Neural progenitor cell (in vitro differentiated cells): ENCODE measurements at places on chromosomes 4 and X. TPM values are rescaled to one million over a fixed set of nuclear protein-coding genes. Genes with fewer than 3 reads are reported as not detected.

The WAS gene
- total RNA-seq = 0.37 TPM in 1 of 2 replicates, not detected in the other

The TMEM164 gene
- 15.5 and 23.9 TPM in 2 replicates for total RNA-seq

The GAGE13 gene
- total RNA-seq = not detected in 2 replicates

The POU3F4 gene
- not detected in 2 replicates for total RNA-seq

- H3K4me3 ChIP-seq = no peak overlapping the region
- no peaks in the 10 kb centered on the region for H3K4me1 ChIP-seq
- H3K36me3 ChIP-seq = no peaks in the 10 kb centered on the region
- H3K27ac ChIP-seq = no peak overlapping the region
- no peaks in the 10 kb centered on the region for H3K27me3 ChIP-seq
- DNase-seq = no peak
Measured at GRCh38 chrX:42496239-42496638, 281.7 kb downstream of the PPP1R2C start.

DNA sequence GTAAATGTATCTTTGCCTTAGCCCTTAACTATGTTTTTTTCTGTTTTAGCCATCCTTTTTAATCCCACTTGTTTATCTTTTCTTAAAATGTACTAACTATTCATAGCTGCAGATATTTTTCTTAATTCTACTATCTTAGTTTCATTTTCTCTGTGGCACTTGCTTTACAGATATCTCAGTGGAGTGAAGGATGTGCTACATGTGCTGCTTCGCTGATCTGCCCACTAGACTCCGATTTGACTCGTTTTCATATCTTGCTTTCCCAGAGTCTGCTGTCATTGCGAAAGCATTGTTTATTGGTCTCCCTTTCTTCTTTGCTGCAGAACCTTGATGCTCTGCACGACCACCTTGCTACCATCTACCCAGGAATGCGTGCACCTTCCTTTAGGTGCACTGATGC lies 30.6 kb downstream of the GUCY1B1 start:
- H3K36me3 ChIP-seq = no peaks in the 10 kb centered on the region
- H3K4me3 ChIP-seq = no peak overlapping the region
- H3K4me1 ChIP-seq = no peaks in the 10 kb centered on the region

DNA sequence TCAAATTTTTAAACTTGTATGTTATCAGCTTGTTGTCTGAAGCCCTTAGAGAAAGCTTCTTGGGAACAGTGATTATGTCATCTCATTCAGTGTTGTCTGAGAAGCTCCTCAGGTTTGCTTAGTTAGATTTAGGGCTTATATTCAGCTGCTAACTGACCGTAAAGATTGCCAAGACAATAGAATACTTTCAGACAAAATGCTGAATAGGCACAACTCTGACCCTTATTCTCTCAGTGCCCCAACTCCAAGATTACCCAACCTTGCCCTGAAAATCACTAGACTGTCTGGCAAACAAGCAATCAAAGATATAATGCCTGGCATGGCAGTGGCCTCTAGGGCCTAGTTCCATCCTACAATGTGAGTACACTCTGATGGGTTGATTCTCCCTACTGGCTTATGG lies 950.5 kb upstream of the HS3ST1 start:
- no peak for DNase-seq
- H3K4me3 ChIP-seq = no peak overlapping the region
- no peaks in the 10 kb centered on the region for H3K4me1 ChIP-seq
- H3K27ac ChIP-seq = no peak overlapping the region

- H3K27me3 ChIP-seq = no peaks in the 10 kb centered on the region
- H3K36me3 ChIP-seq = no peaks in the 10 kb centered on the region
- DNase-seq = no peak
- H3K4me1 ChIP-seq = peaks cover 19% of the 10 kb centered on the region
- H3K4me3 ChIP-seq = no peak overlapping the region
- H3K27ac ChIP-seq = no peak overlapping the region
Measured at GRCh38 chrX:23803931-23804381, 21.0 kb downstream of the SAT1 start.

DNA sequence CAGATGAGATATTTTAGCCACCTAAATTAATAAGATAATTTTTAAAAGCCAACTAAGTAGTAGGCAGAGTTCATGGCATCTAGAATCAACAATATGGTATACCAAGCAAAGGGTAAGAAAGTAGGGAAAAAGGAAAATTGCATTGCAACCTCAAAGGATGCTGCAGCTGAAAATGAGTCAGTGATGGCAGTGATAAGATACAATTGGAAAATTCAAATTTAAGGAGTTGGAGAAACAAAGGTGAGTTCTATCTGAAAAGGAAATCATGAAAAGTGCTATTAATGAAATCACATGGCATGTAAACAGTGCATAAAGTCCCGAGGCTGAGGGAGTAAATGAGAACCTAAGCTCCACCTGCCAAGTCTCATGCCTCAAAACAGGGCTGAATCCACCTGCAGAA lies 33.9 kb downstream of the SHROOM4 start:
- H3K27me3 ChIP-seq = no peaks in the 10 kb centered on the region
- DNase-seq = no peak
- no peaks in the 10 kb centered on the region for H3K4me1 ChIP-seq
- no peaks in the 10 kb centered on the region for H3K36me3 ChIP-seq
- H3K4me3 ChIP-seq = no peak overlapping the region

DNA sequence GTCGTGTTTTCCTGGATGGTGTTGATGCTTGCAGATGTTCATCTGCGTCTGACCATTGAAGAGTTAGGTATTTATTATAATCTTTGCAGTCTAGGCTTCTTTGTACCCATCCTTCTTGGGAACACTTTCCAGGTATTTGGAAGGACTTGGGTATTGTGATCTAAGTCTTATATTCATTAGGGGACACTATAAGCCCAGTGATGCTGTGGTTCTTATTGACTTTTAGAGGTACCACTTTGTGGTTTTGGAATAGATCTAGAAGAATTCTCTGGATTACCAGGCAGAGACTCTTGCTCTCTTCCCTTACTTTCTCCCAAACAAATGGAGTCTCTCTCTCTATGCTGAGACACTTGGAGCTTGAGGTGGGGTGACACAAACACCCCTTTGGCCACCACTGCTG lies 41.6 kb downstream of the AFM start:
- no peak for DNase-seq
- peaks cover 12% of the 10 kb centered on the region for H3K4me1 ChIP-seq
- H3K27ac ChIP-seq = no peak overlapping the region
- no peaks in the 10 kb centered on the region for H3K36me3 ChIP-seq
- no peaks in the 10 kb centered on the region for H3K27me3 ChIP-seq

DNA sequence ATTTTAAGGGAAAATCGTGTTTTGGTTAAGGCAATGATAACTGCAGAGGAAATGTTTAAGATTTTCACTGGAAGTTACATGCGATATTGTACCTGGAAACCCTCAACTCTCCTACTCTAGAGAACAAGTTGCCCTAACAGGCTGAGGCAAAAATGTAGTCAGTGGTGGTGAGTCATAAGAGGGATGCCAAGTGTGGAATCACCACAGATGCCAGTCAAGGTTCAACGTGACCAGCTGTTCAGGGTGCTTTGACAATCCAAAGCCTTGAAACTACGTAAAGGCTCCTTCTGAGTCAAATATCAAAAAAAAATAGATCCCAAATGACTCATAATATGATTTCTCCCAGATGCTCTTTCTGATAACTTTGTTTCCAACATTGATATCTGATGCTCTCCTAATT lies 77.9 kb upstream of the AFF2 start:
- DNase-seq = no peak
- no peaks in the 10 kb centered on the region for H3K4me1 ChIP-seq
- no peak overlapping the region for H3K27ac ChIP-seq
- H3K4me3 ChIP-seq = no peak overlapping the region
- H3K36me3 ChIP-seq = no peaks in the 10 kb centered on the region

DNA sequence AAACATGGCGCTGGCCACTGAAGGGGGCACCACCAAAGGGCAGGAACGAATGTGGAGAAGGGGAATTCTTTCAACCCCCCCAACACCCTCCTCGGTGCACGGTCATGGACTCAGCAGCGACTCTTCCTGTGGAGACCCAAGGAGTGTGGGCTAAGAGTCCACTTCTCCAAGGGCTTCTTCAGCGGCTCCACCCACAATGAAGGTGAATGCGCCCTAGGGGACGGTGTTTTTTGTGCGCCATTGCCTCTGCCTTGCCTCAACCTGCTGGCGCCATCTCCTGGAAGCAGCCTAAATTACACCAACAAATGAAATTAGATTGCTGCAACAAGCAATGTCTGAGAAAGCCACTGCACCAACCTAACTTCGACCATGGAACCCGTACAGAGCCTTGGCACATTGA lies 169.2 kb upstream of the MAGEB18 start:
- no peaks in the 10 kb centered on the region for H3K4me1 ChIP-seq
- H3K36me3 ChIP-seq = no peaks in the 10 kb centered on the region
- no peak overlapping the region for H3K27ac ChIP-seq

DNA sequence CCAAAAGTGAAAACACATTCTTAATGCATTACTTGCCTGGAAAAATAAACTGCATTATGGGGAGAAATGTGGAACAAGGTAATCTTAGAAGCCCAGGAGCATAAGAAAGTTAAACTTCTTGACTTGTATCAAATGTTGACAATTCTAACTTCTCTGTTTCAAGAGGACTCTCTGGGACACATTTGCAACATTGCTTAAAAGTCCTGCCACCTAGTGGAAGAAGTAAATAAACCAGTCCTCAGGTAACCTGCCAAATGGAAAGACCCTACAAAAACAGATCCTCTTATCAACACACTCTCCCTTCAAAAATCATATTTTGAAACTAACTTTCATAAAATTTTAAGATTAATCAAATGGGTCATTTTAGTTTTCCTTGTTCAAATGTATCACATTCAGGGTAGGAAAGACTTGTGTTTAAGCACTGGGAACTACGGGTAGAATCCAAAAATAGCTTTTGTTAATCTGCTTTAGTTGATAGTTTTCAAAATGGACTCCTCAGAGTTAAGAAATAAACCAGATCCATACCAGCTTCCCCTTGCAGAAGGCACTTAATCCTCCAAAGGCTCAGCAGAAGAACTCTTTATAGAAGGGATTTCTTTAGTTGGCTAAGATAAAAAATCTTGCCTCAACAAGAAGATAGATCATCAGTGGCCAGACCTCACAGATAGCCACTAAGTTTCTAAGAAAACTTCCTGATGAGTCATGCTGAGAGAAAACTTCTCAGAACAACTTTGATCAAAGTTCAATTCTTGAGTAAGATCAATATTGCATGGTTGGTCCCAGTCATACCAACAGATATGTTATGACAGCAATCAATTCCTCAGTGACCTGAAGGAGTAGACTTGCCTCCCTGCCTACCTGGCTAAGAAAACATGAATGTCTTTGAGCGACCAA lies 141.7 kb downstream of the HHIP start:
- H3K4me1 ChIP-seq = no peaks in the 10 kb centered on the region
- no peaks in the 10 kb centered on the region for H3K27me3 ChIP-seq
- DNase-seq = peak; percentile 68
- H3K4me3 ChIP-seq = no peak overlapping the region

DNA sequence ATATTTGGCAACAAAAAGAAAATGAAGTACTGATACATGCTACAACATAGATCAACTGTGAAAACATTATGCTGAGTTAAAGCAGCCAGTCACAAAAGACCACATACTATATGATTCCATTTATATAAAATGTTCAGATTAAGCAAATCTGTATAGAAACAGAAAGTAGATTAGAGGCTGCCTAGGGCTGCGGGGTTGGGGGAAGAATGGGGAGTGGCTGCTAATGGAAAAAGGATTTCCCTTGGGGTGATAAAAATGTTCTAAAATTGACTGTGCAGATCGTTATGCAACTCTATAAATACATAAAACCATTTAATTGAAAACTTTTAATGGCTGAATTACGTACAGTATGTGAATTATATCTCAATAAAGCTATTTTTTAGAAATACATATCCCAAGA lies 46.8 kb downstream of the NEK1 start:
- no peak overlapping the region for H3K4me3 ChIP-seq
- H3K4me1 ChIP-seq = no peaks in the 10 kb centered on the region

DNA sequence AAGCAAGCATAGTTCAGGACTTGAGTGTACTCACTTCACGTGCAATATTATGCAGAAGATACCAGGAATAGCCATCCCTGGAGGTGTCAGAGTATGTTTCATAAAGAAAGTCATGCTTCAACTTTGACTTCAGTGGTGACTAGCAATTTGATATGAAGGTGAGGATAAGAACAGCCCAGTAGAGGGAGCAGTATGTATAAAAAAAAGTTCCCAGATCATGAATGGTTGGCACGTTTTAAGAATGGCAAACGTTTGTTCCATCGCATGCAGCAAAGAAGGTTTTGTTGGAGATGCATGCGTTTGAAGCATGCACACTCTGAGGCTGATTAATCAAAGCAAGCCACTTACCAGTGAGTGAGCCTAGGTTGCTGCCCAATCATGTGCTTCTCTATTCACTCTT lies 33.5 kb upstream of the SLITRK4 start:
- no peaks in the 10 kb centered on the region for H3K4me1 ChIP-seq
- no peaks in the 10 kb centered on the region for H3K36me3 ChIP-seq
- no peaks in the 10 kb centered on the region for H3K27me3 ChIP-seq
